ENCODE measurements at places on chromosomes 11 and 22. TPM values are rescaled to one million over a fixed set of nuclear protein-coding genes. Genes with fewer than 3 reads are reported as not detected.

The BTG4 gene
- total RNA-seq = not detected

The FOSL1 gene
- total RNA-seq = 17.1 TPM

The PEX26 gene
- total RNA-seq = 56.3 TPM

The PDGFB gene
- 11.7 TPM for total RNA-seq

The KCNK4 gene
- total RNA-seq = 0.34 TPM

The APOBEC3F gene
- 34.9 TPM for total RNA-seq

The PDGFD gene
- total RNA-seq = not detected

The AP5B1 gene
- total RNA-seq = 14.5 TPM

The VSIG10L2 gene
- not detected for total RNA-seq

The SCARF2 gene
- total RNA-seq = 0.43 TPM

The MUC5B gene
- not detected for total RNA-seq

The RIMBP3C gene
- not detected for total RNA-seq

The E2F8 gene
- total RNA-seq = 16.5 TPM

The IFITM2 gene
- total RNA-seq = 525 TPM

The PIK3IP1 gene
- total RNA-seq = 18.8 TPM
